ENCODE measurements at places on chromosomes 12 and 14. TPM values are rescaled to one million over a fixed set of nuclear protein-coding genes. Genes with fewer than 3 reads are reported as not detected.

Gene ITGA5
- 111 TPM for total RNA-seq

Gene FNTB
- 8.1 TPM for total RNA-seq

Gene SCAF11
- 43.1 TPM for total RNA-seq

Gene AREL1
- total RNA-seq = 31.6 TPM

Gene KRT5
- total RNA-seq = 7,035 TPM

Gene CHST11
- 27.2 TPM for total RNA-seq

Gene P2RX7
- total RNA-seq = 0.43 TPM

Gene KIF21A
- total RNA-seq = 38.8 TPM

Gene CLEC4C
- not detected for total RNA-seq

Gene CS
- 113 TPM for total RNA-seq
